ENCODE measurements at places on chromosomes 6 and 20.
A peak's percentile ranks its signal among the peaks of the same experiment; 100 is the strongest.

DNA sequence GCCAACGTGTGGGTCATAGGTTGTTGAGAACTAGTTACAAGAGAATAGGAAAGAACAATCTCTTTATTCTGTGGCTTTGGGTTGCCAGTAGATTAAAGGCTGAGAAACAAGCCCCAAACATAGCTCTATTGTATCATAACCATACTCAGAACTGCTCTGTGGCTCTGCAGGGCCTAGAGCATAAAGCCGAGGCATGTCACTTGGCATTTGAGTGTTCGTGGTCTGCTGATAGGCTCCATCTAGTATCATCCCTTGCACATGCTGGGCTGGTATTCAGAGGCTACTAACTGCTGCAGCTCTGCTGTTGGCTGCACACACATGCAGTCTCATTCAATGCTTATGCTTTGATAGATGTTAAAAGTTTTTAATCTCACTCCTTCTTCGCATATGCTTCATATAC is 157.9 kb downstream of the OGFRL1 start:
- DNase-seq, result no peak

DNA sequence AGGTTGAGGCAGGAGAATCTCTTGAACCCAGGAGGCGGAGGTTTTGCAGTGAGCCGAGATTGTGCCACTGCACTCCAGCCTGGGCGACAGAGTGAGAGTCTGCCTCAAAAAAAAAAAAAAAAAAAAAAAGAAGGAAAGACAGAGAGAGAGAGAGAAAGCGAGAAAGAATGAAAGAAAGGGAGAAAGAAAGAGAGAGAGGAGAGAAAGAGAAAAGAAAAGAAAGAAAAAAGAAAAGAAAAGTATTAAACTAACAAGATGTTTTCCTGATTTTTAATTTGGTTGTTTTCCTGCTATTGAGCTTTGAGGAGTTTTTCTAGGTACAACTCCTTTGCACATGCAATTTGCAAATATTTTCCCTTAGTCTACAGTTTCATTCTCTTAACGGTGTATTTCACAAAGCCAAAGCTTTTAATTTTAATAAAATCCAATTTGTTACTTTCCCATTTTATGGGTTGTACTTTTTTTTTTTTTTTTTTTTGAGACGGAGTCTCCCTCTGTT is 10.8 kb upstream of the TRERF1 start:
- DNase-seq, result no peak

DNA sequence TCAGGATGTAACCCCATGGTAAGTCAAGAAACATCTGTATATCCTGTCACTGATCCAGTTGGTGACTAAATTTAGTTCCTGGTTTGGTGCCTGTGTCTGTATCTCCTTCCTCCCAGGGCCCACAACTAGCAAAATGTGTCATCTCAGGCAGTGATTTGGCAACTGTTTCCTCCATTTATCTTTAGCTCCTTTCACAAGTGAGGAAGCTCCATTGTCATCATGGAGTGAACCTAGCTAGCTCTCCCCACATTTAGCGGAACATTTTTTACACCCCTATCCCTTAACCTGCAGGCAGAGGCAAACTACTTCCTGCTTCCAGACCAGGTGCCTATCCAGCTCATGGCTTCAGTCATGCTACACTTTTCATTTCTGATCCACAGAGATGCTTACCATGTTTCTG is 99.5 kb downstream of the IPCEF1 start:
- DNase-seq, result no peak

GRCh38 chr20:49880177-49880576 is 35.2 kb downstream of the SPATA2 start:
- no peak for DNase-seq

DNA sequence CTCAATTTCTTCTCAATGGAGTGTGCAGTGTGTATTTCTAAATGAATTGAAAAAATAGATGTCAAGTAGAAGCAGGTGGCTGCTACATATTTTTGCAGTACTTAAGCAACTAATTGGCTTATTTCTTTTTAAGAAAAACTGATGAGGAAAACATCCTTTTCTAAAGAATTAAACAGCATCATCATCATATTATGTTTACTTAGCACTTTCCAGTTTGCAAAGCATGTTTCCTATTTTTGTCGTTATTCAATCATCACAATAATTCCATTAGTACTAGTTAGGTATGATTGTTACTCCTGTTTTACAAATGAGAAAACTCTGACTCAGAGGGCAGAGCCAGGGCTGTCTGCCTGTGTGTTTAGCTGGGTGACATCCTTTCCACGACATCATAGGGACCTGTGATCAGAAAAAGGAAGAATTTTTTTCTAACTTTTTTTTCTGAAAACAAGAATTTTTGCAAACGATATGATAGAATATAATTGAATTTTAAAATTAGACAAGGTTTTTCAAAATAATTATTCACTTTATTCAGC is 22.7 kb upstream of the BMP6 start:
- no peak for DNase-seq

- no peak for DNase-seq
Measured at GRCh38 chr6:116434056-116434725, 27.0 kb upstream of the CALHM6 start.

GRCh38 chr6:53728570-53729194 is 63.1 kb upstream of the KLHL31 start:
- peak; percentile 79 for DNase-seq

- no peak for DNase-seq
Measured at GRCh38 chr6:33882154-33882553, 78.4 kb upstream of the MLN start.

DNA sequence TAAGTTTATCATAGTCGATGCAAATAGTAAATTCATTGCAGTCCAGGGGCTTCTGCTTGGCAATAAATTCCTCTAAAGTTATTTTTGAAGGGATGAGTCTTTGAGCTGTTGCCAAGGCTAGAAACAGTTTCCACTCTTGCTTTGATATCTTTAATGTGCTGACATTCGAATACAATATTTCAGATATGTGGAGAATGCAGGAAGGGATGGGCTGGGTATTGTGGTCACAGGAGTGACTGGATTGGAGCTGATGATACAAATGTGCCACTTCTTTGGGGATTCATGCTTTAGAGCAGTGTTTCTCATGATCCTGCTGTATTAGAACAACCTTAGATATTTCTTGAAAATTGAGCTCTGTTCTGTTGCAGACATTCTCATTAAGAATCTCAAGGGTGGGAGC is 139.0 kb downstream of the PRDM13 start:
- DNase-seq, result no peak

DNA sequence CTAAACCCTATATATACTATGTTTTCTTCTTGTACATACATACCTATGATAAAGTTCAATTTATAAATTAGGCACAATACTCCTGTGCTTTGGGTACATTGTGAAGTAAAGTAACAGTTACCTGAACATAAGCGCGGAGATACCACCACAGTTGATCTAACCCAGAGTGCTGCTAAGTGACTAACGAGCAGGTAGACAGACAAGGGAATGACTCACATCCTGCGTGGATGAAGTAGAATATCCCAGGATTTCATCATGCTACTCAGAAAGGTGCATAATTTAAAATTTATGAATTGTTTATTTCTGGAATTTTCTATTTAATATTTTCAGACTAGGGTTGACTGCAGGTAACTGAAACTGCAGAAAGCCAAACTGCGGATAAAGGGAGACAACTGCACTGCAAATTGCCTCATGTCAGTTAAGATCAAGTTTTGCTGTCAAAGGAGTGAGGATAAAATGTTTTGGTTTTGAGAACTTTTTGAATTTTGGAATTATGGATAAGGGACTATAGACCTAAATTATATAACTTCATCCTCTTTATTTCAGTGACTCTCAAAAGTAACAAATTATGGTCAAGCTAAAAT is 14.4 kb downstream of the MKKS start:
- DNase-seq, result no peak

GRCh38 chr20:17172836-17173516 is 53.9 kb upstream of the PCSK2 start:
- no peak for DNase-seq

DNA sequence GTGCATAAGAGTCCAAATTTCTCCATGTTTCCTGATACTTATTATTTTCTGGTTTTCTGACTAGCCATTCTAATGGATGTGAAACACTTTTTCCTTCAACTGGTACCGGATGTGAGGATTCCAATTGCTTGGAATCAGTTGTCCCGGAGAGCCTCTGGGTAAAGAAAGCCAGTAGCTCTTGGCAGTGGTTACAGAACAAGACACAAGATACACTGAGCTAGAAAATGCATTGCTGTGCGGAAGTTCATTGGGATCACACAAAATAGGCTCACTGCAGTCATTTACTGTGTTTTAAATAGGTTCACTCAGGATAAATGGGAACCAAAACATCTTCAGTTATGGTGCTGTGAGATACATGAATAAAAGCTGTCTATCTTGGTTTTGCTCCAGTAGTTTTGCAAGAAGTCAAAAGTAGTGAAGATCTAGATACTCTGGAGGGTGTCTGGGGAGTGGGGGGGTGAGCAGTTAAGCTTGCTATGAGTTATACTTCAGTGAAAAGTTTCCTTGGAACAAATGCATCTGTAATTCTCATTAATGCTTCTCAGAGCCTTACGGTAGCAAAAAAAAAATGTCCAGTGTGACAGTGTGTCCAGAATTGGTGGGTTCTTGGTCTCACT is 54.4 kb upstream of the RNF182 start:
- DNase-seq, result no peak

- no peak for DNase-seq
Measured at GRCh38 chr20:10336959-10337729, 96.9 kb downstream of the MKKS start.

- DNase-seq, result no peak
Measured at GRCh38 chr6:47716207-47716606, 17.8 kb downstream of the ADGRF4 start.

GRCh38 chr20:57387945-57388371 is 3.2 kb upstream of the RBM38 start:
- DNase-seq, result no peak

DNA sequence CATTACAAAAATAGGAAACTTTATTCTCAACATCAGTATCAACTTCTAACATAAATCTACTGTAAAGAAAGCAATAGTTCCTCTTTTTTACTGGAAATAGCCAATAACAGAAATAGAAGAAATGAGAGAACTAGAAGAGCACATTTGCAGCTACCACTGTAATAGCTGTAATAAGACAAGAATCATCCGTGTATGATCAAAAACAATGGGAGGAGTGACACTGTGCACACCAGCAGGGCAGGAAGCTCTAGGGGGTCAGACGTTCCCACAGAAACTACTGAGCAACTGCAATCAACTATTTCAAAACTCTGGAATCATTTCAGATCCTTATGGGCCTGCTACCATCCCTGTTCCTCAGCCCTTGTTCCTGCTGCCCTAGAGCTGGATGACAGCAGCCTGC is 43.7 kb downstream of the NINL start:
- no peak for DNase-seq

Measured in GM23338 (cell line).